Cerebellar nuclear complex (tissue), 1 donor: ENCODE measurements at places on chromosomes 7 and 10.

GRCh38 chr7:135684136-135684535, 21.8 kb downstream of the STMP1 start:
- no peak for DNase-seq

DNA sequence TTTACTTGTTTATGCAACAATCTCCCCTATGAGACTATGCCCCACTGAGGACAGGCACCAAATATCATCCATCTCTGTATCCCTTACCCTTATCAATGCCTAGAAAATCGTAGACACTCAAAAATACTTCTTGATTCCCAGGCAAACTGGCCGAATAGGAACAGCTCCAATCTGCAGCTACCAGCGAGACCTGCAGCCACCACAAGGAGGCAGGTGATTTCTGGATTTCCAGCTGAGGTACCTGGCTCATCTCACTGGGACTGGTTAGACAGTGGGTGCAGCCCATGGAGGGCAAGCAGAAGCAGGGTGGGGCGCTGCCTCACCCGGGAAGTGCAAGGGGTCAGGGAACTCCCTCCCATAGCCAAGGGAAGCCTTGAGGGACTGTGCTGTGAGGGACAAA, 10.8 kb upstream of the PPP1R3C start:
- no peak for DNase-seq

GRCh38 chr10:84548869-84549268, 220.5 kb downstream of the CCSER2 start:
- no peak for DNase-seq

DNA sequence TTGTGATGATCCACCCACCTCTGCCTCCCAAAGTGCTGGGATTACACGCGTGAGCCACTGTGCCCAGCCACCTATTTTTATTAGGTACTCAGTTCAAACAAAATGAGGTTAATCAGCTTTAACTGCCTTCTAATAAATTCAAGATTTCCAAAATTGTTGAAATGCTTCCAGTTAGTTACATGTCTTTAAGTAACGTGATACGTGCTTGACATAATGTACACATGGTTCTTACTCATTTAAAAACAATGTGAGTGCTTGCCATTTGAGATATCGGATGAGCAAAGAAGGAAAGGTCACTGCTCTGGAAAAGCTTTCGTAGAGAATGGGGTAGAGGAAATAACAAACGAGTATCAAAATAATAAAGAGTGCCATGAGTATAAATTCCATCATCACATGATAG, 83.6 kb downstream of the KMT2E start:
- DNase-seq = no peak

DNA sequence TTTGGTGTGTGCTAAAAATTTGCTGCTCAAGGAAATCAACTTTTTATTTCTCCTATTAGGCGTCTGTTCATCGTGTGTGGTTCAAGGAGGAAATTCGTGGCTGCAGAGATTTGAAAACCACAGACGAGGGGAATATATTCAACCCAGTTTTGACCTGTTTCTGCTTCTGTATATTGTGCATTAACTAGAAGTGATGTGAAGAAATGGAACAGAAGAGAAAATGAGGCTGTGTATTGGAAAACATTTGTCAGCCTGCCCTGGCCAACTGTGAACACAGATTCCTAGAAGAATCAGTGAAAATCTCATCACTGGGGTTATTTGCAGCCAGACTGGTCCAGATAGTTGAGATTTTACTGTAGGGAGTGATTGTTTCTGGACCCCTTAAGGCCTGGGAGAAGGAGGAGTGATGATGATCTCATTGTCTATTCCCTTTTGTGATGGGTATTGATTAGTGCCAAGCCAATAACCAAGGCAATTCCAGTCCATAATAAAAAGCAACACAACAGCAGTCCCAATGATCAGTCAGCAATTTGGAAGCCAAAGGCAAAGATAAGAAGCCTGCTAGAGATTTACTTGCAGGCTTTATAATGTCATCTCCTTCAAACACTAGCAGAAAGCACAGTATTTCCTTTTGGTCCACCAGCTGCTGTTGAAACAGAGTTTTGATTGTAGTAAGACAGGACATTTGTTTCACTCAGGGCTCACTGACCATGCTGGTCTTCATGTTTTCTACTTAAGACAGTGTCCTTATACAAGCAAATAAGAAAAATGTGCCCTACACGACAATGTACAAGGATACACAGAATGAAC, 339.4 kb downstream of the PRPF18 start:
- DNase-seq = no peak

DNA sequence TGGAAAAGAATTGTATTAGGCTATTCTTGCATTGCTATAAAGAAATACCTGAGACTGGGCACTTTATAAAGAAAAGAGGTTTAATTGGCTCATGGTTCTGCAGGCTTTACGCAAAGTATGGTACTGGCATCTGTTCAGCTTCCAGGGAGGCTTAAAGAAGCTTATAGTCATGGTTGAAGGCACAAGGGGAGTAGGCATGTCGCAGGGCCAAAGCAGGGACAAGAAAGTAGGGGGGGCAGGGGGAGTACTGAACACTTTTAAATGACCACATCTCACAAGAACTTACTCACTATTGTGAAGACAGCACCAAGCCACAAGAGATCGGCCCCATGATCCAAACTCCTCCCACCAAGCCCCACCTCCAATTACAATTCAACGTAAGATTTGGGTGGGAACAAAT, 152.5 kb upstream of the PHF14 start:
- no peak for DNase-seq

- DNase-seq = no peak
These were observed 9.8 kb upstream of the GIMAP5 start for GRCh38 chr7:150727381-150727780.

DNA sequence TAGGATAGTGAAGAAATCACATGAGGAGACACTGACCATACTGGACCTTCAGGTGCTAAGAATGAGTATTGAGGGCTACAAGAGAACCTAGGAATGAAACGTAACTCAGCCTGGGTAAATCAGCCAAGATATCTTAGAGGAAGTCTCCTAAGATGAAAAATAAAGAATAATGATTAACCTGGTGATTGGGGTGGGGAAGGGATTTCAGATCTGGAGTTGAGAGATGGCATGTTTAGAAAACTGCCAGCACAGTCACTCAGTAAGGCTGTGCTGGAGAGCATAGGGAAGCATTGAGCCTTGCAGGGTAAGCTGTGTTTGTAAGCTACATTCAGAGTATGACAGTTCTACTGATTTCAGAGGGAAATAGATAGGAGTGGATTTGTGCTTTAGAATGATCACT, 1.9 kb upstream of the MALRD1 start:
- no peak for DNase-seq
